ENCODE measurements at places on chromosomes 3 and 15.

- DNase-seq = no peak
These were observed 49.4 kb downstream of the NFKBIZ start for GRCh38 chr3:101898752-101899169.

GRCh38 chr15:57591237-57591821 lies 375 bp upstream of the MYZAP start:
- DNase-seq = no peak

DNA sequence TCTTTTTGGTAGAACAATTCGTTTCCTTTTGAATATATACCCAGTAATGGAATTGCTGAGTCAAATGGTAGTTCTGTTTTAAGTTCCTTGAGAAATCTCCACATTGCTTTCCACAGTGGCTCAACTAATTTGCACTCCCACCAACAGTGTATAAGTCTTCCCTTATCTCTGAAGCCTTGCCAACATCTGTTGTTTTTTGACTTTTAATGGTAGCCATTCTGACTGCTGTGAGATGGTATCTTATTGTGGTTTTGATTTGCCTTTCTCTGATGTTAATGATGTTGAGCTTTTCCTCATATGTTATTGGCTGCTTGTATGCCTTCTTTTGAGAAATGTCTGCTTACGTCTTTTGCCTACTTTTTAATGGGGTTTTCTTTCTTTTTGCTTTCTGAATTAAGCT lies 270.6 kb upstream of the MEIS2 start:
- no peak for DNase-seq

- no peak for DNase-seq
These were observed 966.8 kb downstream of the NSUN3 start for GRCh38 chr3:95029644-95030043.

GRCh38 chr15:52294881-52295420 lies 653 bp downstream of the MYO5C start:
- no peak for DNase-seq

GRCh38 chr3:78839693-78840092 lies 928.1 kb downstream of the ROBO1 start:
- DNase-seq = no peak

DNA sequence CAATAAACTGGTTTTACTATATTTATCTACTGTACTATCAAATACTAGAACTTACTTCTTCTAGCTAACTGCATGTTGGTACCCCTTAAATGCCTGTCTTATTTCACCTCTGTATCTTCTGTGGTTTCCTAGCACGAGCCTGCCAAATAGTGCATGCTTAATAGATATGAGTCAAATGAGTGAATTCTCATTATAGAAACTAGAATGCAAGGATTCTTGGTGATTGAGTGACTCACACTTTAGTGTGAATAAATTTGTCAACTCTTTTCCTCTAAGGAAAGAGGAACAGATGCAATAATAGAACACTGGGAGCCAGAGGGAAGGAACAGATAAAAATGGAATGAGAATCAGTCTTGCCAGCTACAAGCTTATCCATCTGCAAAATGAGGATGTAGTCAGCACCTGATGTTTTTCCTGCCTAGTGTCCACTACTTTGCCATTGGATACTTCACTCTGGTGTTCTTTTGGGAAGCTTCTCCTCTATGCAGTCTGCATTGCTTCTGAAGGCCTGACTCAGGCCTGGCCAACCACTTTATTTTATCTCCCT lies 189.1 kb upstream of the CADPS start:
- no peak for DNase-seq

- no peak for DNase-seq
These were observed 153.7 kb downstream of the TPRG1 start for GRCh38 chr3:189325454-189325853.

- DNase-seq = no peak
These were observed 65.7 kb downstream of the TMCC1 start for GRCh38 chr3:129827765-129828164.

GRCh38 chr3:46162975-46163555 lies 45.0 kb downstream of the CCR1 start:
- DNase-seq = no peak

DNA sequence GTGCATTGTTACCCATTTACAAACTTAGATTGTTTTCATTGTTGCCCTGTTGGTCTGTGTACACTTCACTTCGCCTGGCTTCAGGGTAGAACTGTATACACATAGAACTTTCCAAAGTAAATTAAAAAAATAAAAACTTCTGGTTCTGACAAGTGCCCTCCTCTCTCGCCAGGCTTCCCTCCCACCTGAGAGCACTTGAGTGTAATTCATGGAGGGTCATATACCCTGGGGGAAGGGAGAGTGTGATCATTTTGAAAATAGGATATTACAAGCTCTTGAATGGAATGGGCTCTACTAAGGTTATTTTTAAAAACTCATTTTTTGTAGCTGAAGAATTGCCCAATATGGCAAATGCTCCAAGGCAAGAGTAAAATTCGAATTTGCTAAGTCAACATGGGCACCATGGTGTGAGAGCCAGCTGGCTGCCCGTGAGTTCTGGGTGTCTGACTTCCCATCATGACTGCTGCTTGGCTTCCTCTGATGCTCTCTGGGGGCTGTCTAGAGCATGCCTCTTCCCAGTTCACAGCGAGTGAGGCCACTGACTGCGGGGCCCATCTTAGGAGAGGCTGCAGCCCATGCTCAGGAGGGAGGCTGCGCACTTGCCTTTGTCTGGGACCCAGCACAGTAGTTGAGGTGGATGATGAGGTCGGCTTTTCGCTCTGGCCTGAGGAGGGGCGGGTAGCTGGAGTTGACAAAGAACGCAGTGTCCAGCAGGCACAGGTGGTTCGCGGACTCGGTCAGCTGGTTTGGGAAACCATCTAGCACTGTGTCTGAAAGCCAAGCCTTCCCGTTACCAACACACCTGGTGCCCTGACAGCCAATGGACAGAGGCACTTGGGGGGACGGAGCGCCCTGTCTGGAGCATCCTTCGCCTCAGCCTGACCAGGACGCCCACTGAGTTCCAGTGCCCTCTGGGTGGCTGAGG lies 13.1 kb upstream of the EHD4 start:
- DNase-seq = no peak

DNA sequence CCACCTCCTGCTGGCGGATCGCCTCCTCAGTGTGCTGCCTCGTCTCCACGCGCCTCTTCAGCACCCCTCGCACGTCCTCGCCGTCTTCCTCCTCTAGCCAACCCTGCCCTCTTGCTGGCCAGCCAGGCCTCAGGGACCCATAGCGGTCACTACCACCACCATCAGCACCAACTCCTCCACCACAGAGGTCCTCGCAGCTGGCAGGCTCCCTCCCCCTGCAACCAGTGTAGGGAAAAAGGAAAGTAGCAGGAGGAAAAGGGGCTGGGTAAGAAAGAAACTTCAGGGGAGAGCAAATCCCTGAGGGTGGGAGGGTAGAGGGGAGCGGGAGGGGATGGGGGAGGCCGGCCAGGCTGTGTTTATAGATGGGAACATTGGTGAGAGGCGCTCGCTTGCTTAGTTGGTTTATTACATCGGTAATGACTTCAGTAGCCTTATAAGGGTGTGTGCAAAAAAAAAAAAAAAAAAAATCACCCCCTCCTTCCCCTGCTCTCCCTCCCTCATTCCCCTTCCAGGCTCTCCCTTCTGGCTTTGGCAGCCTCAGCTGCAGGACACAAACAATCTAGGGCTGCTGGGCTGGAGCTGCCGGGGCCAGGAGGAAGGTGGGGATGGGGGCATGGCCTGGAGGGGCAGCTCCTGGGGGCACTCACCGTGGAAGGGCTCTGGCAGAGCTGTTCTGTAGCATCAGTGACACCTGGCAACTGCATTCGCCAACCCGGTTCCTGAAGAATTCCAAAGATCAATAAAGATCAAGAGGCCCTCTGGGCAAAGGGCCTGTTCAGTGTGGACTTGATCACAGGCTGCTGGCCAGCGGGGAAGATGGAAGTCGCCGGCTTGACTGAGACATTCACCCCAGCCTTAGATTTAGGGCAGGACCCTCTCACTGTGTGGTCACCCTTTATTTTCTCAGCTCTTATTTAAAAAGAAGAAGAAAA lies 116.2 kb upstream of the HACD2 start:
- no peak for DNase-seq
